ENCODE measurements at places on chromosomes 2 and 18. TPM values are rescaled to one million over a fixed set of nuclear protein-coding genes. Genes with fewer than 3 reads are reported as not detected.
A peak's percentile ranks its signal among the peaks of the same experiment; 100 is the strongest.

GAD1 gene
- not detected for total RNA-seq

MYO5B gene
- total RNA-seq = under 0.01 TPM

CACNB4 gene
- 0.43 TPM for total RNA-seq

NBEAL1 gene
- 57.9 TPM for total RNA-seq

DNA sequence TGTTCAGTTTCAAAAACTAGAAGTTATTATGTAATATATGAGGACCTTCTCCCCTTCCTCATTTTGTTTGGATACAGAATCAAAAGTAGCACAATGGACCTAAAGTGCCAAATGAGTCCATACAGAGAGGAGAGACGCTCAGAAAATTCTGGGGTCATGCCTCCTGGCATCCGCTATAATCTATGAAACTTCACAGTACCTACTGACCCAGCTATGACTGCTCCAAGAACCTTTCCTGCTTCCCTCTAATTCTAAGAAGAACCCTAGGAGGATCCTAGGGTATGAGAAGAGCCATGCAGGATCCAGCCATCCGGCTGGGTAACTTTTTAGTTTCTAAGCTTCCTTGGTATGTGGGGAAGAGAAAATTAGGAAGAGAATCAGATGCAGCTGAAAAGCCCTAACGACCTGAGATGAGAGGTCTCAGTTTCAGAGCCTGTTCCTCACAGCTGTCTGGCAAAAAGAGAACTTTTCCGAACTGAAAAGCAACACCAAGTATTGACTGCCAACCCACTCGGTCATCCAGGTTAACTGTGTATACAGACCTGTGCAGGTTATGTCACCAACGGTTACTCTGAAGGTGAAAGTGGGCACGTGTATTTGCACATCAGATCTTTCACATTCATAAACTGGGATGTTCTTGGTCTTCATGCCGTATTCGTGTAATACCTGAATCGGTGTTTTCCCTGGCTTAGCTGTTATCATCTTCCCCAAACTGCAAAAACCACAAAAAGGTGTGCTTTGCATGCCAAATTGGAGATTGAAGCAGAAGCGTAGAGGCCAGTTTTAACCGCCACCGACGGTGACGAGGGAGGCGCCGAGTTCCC, 1.1 kb downstream of the PRKRA start:
- peak; percentile 8 for DNase-seq

- no peak for DNase-seq
Measured at GRCh38 chr2:86633155-86633651, 9.5 kb upstream of the RNF103 start.

DNA sequence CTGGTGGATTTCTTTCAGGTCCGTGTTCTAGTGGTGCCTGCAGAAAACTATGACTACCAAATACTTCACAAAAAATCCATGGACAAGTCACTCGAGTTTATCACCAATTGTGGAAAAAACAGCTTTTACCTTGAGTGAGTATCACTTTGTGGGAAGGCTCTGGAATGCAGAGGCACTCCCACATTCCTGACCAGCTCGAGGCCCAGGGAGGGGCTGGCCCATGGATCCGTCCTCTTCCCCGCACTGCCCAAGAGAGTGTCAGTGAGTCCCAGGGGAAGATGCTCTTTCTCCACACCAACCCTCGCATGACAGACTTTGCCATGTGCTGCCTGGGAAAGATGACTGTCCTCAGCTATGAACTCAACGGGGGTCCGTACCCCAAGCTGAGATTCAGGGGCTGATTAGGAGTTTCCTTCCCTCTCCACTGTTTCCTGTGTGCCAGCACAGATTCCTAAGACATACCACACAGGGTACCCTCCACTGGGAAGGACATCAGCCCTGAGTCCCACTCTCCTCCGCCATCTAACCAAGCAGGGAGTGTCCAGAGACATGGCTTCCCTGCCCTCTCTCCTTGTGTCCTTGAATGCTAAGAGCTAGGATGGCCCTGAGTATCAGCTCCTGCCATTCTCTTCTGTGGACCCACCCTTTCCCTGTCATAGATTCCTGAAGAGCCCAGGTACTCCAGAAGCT, 155.9 kb downstream of the LAMA3 start:
- no peak for DNase-seq

GRCh38 chr18:40019797-40020392, 1935.1 kb upstream of the PIK3C3 start:
- no peak for DNase-seq

DNA sequence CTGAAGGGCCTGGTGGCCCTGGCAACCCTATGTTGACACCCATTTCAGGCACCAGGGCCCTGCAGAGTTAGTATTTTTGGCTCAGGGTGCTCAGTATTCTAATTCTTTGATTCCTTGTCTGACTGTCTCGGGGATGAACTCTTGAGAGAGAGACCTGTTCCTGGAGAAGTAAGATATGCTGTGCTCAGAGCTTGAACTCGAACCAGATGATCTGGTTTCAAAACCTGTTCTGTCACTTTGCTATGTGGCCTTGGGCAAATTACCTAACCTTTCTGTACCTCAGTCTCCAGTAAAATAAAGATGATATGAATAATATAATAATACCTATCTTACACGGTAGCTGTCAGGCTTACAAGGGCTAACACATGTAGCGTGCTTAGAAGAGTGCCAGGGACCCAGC, 294.2 kb downstream of the DYSF start:
- no peak for DNase-seq

DNA sequence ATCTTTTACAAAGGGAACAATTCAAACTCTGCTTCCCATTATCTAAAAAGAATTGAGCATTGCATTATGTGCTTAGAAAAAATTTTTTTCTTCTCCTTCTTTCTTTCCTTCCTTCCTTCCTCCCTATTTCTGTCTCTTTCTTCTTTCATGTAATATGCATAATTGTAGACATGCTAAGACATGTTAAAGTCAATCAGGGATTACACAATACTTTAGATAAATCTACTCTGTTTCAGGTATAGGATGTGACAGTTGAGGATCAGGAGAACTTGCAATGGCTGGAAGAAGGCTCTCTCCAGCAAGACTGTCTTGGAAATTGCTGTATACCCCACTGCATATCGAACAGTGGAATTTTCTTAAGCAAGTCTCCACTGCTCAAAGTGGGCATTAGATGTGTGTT, 9.0 kb upstream of the SPAG16 start:
- DNase-seq = no peak

Measured in fibroblast of villous mesenchyme (primary cell).